Stimulated activated CD4-positive, alpha-beta T cell treated with anti-CD3 and anti-CD28 coated beads, Interleukin-2, amount 100 ng/mL, for 24 hours (primary cell): ENCODE measurements at places on chromosomes 16 and 17.
A peak's percentile ranks its signal among the peaks of the same experiment; 100 is the strongest.

- DNase-seq: no peak
Observed at GRCh38 chr16:2840914-2841313, 10.8 kb downstream of the ZG16B start.

GRCh38 chr17:74455821-74456220 is 10.6 kb upstream of the CD300A start:
- no peak for DNase-seq

GRCh38 chr17:72135546-72136325 is 14.9 kb downstream of the SOX9 start:
- DNase-seq: no peak

DNA sequence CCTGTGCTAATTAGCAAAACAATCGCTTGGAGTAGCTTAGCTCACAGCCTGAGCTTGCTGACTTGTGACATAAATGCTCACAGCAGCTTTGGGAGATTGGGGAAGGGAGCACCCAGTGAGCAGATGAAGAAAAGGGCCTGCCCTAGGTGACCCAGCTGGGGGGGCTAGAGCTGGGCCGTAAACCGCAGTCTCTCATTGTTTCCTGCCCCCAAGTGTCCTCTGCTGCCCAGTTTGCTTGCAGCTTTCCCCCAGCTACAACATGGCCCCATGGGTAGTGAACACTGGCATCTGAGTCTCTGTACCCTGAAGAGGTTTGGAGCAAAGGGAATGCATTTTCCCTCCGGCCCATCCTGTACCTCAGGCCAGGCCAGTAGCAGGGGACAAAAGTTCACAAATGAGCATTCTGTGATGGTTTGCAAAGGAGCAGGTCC is 349.4 kb downstream of the SLC39A11 start:
- no peak for DNase-seq

- DNase-seq: no peak
Observed at GRCh38 chr17:78154903-78155811, 9.0 kb downstream of the C17orf99 start.

DNA sequence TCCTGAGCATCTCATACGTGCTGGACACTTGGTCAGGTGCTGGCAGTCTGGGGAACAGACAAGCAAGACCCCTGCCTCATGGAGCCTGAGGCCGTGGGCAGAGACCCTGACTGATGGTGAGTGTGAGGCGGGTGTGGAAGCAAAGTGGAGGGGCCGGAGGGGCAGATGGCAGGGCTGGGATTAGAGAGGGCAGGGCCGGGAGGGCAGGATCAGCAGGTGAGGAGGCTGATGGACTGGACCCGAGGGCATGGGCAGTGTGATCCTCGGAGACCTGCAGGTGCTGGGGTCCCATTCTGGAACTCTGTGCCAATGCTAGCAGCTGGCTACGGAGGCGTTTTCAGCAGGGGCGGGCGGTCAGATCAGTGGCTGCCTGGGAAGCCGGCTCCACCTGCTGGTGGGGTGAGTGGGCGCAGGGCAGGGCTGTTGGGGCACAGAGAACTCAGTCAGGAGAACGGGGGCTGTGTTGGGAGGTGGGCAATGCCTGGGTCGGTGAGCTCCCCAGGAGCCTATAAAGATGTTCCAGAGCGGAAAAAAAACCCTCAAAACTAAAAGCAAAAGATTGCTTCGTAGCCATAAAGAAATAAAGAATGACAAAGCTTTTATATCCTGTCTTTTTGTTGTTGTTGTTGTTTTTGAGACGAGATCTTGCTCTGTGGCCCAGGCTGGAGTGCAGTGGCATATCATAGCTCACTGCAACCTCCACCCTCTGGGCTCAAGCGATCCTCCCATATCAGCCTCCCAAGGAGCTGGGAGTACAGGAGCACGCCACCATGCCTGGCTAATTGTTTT is 8.9 kb upstream of the C16orf74 start:
- DNase-seq: peak; percentile 40

DNA sequence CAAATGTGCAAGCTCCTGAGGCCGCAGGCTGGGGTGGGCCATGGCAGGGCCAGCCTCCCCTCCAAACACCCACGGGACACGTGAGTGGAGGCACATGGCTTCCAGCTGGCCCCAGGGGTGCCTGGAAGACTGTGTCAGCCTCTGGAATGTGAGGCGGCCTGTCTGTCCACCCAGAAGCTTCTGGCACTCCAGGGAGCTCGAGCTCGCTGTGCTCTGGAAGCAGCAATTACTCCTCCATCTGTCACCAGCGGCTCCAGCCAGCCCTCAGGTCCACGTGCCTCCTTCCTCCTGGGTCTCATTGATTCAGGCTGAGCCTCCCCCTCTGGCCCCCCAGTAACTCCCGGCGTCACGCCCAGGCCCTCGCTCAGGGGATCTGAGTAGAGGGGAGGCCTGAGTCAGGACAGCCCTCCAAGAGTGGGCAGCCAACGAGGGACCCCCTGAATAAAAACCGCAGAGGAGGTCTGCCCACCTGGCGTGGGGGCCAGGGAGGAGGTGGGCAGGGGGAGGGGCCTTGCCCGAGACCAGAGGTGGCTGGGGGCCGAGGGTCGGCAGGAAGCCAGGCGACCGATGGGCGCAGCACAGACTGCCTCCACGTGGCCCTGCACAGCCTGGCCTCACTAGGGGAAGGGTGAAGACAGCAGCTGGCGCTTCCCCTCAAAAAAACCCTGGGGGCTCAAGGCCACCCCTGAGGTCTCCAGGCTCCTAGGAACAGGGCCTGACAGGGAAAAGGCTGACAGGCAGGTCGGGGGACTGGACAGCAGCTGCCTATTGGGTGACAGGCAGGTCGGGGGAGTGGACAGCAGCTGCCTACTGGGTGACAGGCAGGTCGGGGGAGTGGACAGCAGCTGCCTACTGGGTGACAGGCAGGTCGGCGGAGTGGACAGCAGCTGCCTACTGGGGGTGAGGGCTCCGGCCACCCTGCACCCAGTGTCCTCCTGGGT is 11.9 kb downstream of the PIEZO1 start:
- DNase-seq: no peak

GRCh38 chr17:2238432-2239169 is 65.0 kb downstream of the SMG6 start:
- no peak for DNase-seq

GRCh38 chr17:31274252-31274651 is 22.8 kb downstream of the OMG start:
- no peak for DNase-seq

- no peak for DNase-seq
Observed at GRCh38 chr17:43316522-43317142, 82.2 kb upstream of the ARL4D start.

DNA sequence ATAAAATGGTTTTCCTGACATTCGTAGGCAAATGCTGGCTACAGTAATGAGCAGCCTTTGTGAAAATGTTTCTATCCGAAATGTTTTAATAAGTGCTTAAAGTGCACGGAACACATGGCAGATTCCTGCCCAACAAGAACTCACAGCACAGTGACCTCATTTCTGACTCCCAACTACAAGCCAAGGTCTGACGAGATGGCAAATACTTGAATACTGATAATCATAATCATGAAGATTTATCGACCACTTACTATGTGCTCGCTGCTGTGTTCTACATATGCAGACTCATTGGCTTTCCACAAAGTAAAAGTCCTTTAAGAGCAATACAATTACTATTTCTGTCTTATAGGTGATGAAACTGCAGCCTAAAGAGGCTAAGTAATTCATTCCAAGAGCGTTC is 238.1 kb upstream of the CDH5 start:
- no peak for DNase-seq

DNA sequence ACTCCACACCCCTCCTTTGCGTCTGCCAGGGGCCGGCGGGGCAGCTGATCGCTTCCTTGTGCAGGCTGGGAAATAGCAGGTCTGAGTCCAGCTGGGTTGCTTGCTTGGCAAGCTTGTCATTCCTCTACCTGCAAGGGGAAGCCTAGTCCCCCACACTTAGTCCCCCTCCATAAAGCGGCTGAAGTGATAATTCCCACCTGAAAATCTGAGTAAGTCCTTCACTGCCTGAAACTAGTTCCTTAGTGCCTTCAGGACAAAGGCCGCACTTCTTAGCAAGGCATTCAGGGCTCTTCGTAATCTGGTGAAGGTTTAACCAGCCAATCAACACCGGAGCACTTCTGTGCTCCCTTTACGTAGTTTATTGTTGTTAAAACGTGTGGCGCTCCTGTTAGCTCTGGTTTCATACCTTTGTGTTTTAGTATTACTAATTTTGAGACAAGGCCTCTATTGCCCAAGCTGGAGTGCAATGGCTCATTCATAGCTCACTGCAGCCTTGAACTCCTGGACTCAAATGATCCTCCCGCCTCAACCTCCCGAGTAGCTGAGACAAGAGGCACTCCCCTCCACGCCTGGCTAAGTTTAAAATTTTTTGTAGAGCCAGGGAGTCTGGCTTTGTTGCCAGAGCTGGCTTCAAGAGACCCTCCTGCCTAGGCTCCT is 817 bp downstream of the PSKH1 start:
- no peak for DNase-seq
